ENCODE measurements at places on chromosomes 3 and 15. TPM values are rescaled to one million over a fixed set of nuclear protein-coding genes. Genes with fewer than 3 reads are reported as not detected.

- DNase-seq, result no peak
These were observed 474.0 kb downstream of the EPHB1 start for GRCh38 chr3:135268941-135269532.

The ZIC4 gene
- not detected for total RNA-seq

The FETUB gene
- not detected for total RNA-seq

DNA sequence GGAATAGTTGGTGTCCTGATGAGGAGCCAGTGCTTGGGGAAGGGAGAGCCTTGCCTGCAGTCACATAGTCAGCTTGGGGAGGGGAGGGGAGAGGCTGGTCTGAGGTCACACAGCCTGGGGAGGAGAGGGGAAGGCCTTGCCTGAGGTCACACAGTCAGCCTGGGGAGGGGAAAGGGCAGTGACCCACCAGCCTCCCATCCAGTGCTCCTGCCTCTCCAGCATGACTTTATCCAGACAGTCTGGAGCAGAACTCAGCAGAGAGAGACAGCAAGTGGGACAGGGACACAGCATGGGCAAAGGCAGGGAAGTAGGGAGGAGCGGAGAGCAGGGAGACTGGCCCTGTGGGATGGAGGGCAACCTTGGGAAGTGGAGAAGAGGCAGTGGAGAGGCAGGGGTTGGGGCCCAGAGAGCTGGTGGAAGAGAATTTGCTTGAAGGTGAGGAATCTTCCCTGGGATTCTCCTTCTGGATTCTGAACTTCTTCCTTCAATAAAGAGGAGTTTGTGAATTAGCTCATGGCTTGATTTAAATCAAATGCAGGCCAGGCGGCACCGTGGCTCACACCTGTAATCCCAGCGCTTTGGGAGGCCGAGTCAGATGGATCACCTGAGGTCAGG is 64.5 kb downstream of the CORO2B start:
- no peak for DNase-seq

The TIMP4 gene
- total RNA-seq, result 124 TPM

GRCh38 chr3:77236118-77236517 is 196.2 kb downstream of the ROBO2 start:
- DNase-seq, result no peak

GRCh38 chr3:194715022-194715800 is 29.5 kb downstream of the FAM43A start:
- no peak for DNase-seq

All from tibial nerve (tissue), 4 donors.